ENCODE measurements at places on chromosomes 16 and 17. TPM values are rescaled to one million over a fixed set of nuclear protein-coding genes. Genes with fewer than 3 reads are reported as not detected.

GRCh38 chr16:87581857-87582215, 20.5 kb upstream of the JPH3 start:
- peak; percentile 80 for DNase-seq

MT1H gene
- total RNA-seq, result not detected

SYNGR3 gene
- 15.2 TPM for total RNA-seq

GRCh38 chr17:64938925-64939474, 19.7 kb upstream of the LRRC37A3 start:
- DNase-seq, result no peak

DNA sequence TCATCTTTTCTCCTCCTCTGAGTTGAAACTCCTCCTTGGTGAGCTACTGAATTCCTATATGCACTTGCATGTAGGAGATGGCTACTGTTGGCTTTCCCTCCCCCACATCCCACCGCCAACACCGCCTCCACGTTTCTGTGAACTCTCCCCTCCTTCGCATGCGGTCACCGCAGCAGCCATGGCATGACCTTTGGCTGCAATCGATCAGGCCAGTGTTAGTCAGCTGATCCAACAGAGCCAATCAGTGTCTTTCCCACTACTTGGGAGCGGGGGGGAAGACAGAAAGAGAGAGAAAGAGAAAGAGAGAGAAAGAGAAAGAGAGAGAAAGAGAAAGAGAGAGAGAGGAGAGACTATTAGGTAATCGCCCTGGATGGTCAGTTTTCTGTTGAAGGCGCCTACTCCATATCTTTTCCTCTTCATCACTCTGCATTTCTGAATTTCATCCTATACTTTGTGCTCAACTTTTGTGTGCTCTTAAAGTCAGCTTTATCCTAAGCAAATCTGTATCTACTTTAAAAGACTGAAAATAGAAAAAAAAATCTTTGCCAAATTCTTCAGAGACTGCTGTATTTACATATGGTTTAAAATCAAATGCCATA, 22.7 kb downstream of the ASGR1 start:
- DNase-seq, result no peak

- DNase-seq, result no peak
These were observed 201.5 kb upstream of the CACNG5 start for GRCh38 chr17:66633317-66633965.

DNA sequence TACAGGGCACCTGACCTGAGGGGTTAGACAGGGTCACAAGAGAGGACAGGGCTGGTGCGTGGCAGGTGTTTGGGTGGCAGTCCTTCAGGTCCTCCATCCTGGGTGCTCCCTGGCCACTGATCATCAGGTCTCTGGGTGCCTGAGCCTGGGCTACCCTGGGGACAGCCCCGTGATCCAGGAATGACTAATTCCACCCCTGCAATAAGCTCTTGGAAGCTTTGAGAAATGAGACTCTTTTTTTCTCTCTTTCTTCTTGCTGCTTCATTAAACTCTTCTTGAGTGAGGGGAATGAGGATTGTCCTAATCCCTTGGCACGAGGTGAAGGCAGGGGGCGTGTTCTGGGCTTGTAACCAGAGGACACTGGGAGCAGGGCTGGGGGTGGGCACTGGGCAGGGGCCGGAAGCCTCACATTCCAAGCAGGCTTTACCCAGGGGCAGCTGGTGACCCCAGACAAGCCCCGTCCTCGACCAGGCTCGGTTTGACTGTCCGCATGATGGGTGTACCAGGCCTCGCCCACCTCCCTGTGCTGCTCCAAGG, 21.4 kb upstream of the SPNS2 start:
- DNase-seq, result no peak

DNA sequence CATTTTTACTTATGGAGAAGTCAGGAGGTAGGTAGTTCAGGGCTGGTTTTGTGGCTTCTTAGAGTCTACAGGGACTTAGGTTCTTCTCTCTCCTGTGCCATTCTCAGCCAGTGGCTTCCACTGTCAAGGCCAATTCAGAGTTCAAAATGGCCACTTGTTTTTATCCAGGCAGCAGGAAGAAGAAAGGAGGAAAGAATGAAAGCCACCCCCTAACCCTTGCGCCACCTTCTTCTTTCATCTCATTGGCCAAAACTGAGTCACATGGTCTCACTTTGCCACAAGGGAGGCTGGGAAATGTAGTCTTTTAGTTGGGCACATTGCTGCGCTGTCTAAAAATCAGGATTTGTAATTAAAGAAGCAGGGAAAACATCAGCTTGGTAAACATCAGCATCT, 60.8 kb upstream of the MED9 start:
- DNase-seq, result no peak

HOXB6 gene
- total RNA-seq, result 196 TPM

DNA sequence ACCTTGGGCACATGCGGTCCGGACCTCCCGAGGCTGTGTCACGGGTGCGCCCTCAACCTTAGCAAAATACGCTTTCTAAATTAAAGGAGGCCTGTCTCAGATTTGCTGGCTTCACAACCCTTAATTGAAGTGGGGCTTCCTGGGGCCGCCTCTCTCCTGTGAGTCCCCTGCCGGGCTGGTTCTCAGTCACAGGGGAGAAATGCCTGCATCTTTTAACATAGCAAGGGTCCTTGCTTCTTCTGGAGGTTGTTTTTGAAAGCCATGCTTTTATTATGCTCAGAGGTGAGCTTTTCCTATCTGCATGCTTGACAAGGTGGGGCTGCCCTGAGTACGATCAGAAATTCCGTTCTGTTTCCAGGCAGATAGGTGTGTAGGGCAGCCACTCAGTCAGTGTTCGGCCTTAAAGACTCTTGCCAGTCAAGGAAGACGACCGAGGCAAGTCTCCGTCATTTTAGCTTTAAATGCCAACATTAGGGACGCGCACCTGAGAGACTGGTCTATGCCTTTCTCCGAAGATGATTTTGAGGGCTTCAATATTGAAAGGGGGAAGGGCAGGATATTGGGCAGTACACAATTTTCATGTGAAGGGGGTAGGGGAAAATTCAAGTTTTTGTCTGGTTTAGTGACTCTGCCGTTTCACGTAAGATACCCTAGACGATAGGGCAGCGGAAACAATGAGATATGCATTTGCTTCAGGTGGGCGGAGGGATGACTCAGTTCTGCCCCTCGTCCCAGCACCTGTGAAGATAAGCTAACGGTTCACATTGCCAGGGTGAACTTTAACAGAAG, 5.5 kb upstream of the SLC7A5 start:
- DNase-seq, result no peak

ENPP7 gene
- total RNA-seq, result not detected

DNA sequence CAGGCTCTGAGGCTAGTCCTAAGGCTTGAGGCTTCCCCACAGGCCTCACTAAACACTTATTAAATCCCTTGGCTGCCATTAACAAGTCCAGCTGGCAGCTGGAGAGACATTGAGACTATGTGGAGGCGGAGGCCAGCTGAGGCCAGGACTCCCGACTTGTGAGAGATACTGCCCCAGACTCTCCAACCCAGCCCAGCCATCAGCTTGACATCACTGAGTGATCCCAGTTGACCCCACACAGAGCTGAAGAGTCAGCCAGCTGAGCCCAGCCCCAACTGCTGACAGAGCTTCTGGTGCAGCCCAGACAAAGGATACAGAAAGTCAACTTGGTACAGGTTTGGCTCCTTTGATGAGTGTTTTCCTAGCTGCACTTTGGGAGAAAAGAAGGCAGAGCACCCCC, 343.1 kb downstream of the C16orf95 start:
- DNase-seq, result no peak

HS3ST3A1 gene
- total RNA-seq, result 0.31 TPM

PLEKHH3 gene
- 32.2 TPM for total RNA-seq

DNA sequence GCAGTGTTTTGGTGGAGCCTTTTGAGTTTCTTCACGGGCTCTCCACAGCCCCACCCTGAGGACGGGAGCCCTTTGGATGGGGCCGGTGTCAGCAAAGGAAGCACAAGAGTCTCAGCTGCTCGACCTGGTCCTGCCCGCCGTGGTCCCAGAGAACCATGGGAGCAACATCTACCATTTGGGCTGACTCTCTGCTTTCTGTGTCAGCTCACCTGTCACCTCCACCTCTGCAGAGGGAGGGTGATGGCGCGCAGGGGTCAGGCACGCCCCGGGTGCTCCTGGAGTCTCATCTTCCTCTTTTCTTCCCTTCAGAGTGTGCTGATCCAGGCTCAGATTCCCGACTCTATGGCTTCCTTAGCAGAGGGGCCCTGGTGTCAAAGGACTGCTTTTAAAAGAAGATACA, 171.7 kb downstream of the LAT start:
- no peak for DNase-seq

- no peak for DNase-seq
These were observed 21.5 kb downstream of the TRIM25 start for GRCh38 chr17:56892333-56892732.

- DNase-seq, result no peak
These were observed 16.2 kb downstream of the SMTNL2 start for GRCh38 chr17:4600563-4600962.

GRCh38 chr17:67056746-67057490, 12.6 kb downstream of the CACNG1 start:
- DNase-seq, result no peak

KRT20 gene
- total RNA-seq, result 0.13 TPM

DNA sequence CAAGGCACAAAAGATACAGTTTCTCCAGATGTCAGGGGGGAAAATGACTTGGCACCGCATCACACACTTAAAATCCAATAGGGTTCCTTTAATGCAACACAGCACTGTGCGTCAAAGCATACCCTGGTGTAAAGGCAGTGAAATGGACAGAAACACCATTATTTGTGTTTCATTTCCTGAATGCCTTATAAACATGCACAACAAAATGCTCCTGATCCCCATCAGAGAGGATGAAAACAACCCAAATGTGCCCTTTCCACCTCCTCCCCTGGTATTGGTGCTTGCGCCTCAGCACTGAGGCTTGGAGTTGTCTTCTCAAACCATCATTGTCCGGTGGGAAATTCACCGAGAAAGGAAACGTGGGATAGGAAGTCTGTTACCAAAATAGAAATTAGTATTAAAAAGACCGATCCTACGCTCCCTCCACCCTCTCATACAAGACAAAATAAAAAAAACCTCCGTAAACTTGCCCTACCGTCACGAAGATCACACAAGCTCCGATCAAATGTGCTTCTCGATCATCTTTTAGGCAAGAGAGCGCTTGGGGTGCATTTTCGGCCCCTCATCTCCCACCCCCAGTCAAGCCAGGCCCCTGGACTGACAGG, 722 bp downstream of the CDC27 start:
- DNase-seq, result no peak

- no peak for DNase-seq
These were observed 59.4 kb downstream of the EMP2 start for GRCh38 chr16:10520869-10521578.

CIAO2B gene
- total RNA-seq, result 96.6 TPM

- DNase-seq, result no peak
These were observed 2.8 kb downstream of the RAB40C start for GRCh38 chr16:592518-593306.

KRT13 gene
- 0.36 TPM for total RNA-seq

SPATA32 gene
- 0.26 TPM for total RNA-seq

DNA sequence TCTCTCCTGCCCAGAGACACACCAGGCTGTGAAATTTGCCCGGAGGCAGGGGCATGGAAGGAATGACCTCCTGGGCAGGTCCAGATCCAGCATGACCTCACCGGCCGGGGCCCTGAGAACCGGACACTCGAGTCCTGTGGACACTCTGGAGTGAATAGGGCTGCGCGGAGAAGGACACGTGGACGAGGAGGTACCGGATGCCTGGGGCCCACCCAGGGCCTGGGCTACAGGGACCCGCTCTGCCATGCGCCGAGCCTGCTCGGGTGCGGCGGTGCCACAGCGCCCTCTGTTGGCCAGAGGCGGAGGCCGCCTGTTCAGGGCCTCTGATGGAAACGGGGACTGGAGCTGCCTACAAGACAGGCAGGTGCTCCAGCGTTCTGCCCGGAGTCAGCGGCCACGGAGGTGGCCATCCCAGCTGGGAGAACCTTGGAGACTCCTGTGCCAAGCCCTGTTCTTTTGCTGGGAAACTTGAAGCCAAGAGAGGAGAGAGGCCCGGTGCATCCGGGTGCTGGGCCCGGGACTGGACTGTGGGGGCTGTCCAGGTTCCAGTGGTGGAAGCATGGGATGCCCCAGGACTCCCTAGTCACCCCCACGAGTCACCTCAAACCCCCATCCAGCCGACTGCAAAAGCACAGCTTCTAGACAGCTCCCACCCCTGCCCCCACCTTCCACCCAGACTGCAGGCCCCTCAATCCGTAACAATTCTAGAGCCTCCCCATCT, 19.3 kb upstream of the NXPH3 start:
- DNase-seq, result no peak

CRHR1 gene
- total RNA-seq, result 0.15 TPM

DNA sequence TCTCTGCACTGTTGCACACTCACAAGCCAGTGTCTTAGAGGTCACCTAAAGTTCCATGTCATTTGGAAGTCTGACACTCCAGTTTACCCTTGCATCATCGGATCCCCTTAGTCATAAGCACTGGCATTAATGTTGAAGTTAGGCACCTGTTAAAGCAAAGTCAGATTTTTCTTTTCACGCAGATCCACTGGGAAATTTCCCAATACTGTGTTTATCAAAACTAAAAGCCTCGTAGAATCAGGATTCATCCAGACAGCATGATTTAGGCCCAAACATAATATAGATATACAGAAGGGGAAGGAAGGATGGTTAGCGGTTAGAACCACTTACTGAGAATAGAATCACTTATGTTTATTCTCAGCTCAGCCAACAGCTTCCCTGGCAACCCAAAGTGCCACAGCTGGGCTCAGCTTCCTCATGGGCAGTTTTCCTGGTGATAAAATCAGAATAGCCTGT, 30.1 kb upstream of the HAPSTR1 start:
- no peak for DNase-seq

MEIOB gene
- total RNA-seq, result not detected

GRCh38 chr16:81315271-81316175, 761 bp downstream of the GAN start:
- DNase-seq, result no peak

DNA sequence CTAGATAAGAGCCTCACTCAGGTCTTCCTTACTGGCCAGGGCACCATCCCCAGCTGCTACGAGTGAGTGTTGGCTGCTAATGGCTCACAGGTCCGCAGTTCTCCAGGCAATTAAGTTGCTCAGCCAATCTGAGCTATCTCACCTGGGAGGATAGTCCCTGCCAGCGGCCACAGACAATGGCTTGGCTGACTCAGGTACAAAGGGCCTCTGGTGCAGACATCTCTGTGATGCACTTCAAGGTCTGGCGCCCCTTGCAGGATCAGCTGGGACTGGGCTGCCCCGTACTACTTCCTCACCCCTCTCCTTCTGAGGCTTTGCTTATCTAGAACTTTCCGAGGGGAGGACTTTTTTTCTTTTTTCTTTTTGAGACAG, 49.2 kb upstream of the EMP2 start:
- DNase-seq, result no peak

DNA sequence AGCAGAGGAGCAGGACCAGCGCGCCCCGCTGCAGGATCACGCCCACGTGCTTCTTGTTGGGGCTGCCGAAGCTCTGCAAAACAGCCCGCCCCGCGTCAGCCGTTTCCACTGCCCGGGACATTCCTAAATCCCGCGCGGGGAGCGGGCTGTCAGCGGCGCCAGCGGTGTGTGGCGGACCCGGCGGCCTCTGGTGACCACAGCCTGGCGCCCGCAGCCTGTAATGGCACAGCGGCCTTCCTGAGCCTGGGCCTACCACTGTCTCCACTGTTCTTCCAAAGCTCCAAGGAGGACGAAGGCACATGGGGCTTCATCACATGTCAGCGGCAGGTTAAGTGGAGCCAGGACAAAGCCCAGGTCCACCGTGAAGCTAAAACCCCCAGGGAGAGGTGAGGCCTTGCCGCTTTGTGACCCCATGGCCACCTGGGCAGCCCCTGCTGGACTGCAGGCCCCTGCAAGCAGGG, 2.5 kb downstream of the SLC47A2 start:
- DNase-seq, result no peak

SPNS2 gene
- total RNA-seq, result 1.9 TPM

GRCh38 chr16:3945751-3946603, 65.5 kb upstream of the CREBBP start:
- DNase-seq, result no peak

GRCh38 chr16:21654881-21655280, 2.5 kb upstream of the IGSF6 start:
- DNase-seq, result no peak

TVP23B gene
- total RNA-seq, result 39.4 TPM

Measured in Panc1 (cell line).